ENCODE measurements at places on chromosomes 4 and X.

- no peak for DNase-seq
These were observed 17.7 kb downstream of the DOCK11 start for GRCh38 chrX:118513120-118513898.

GRCh38 chr4:119233191-119233590, 20.7 kb downstream of the USP53 start:
- no peak for DNase-seq

GRCh38 chrX:57121816-57122215, 468 bp upstream of the SPIN2B start:
- no peak for DNase-seq

- DNase-seq = no peak
These were observed 483.6 kb downstream of the SH2D1A start for GRCh38 chrX:124829930-124830329.

DNA sequence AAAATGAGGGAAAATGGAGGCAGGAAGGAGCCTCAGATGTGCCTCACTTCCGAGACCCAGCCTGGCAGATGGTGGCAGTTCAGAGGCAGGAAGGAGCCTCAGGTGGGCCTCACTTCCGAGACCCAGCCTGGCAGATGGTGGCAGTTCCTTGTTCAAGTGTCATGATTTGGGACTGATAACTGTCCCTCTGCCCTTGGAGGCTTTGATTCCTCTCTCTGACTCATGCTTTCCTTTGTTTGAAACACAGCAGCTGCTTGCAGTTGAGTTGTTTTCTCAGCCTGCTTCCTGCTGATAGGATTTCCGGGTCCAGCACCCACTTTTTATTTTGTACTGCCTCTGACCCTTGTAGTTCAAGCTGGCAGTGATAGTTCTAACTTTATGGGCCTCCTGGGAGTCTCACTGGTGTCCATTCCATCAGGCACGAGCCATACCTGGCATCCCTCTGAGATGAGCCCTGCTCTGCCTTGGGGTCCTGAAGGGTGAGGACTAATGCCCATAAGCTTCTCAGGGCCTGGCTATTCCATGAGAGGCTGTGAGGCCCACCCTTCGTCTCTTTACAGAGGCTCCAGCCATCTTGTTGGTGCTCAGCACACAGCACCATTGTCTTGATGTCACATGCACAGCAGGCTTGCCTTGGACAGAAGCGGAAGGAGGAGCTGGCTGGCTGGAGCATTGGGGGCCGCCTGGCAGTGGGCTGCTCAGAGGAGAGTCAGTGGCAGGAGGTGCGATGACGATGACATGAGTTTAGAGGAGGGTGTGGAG, 13.0 kb downstream of the RGS12 start:
- DNase-seq = no peak

DNA sequence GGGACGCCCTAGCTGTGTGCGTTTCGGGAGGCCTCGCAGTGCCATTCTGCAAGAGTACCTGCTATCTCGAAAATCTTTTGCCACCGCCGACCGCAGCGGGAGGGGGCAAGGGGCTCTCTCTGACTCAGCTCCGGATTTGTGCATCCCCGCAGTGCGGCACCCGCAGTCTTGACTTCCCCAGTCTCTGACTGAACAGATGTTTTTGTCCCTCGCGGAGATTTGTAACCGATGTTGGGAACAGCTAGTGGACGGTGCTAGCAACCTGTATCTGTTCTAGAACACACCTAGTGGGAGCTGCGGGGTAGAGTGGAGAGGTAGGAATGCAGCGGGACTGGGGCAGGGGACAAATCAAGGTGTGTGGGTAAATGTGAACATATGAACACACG, 17.2 kb downstream of the NKX6-1 start:
- DNase-seq = no peak
